ENCODE measurements at places on chromosomes 5 and 9. TPM values are rescaled to one million over a fixed set of nuclear protein-coding genes. Genes with fewer than 3 reads are reported as not detected.
A peak's percentile ranks its signal among the peaks of the same experiment; 100 is the strongest.

The LNPEP gene
- total RNA-seq, result 33.9 TPM

The STKLD1 gene
- total RNA-seq, result not detected

The RNF130 gene
- total RNA-seq, result 103 TPM

The ANXA1 gene
- total RNA-seq, result 834 TPM

- no peak overlapping the region for H3K4me3 ChIP-seq
- H3K27ac ChIP-seq, result no peak overlapping the region
- H3K36me3 ChIP-seq, result no peaks in the 10 kb centered on the region
- peak; percentile 67 for DNase-seq
- peaks cover 2% of the 10 kb centered on the region for H3K4me1 ChIP-seq
Observed at GRCh38 chr9:93307468-93308157, 123.7 kb downstream of the WNK2 start.

- H3K4me3 ChIP-seq, result no peak overlapping the region
- H3K4me1 ChIP-seq, result no peaks in the 10 kb centered on the region
- H3K36me3 ChIP-seq, result no peaks in the 10 kb centered on the region
- H3K27ac ChIP-seq, result no peak overlapping the region
Observed at GRCh38 chr9:70772601-70773000, 348.8 kb downstream of the TRPM3 start.

- H3K27ac ChIP-seq, result no peak overlapping the region
- no peak overlapping the region for H3K4me3 ChIP-seq
Observed at GRCh38 chr9:116653348-116654058, 33.6 kb upstream of the TRIM32 start.

The FOXI1 gene
- total RNA-seq, result not detected

GRCh38 chr9:82128011-82128696 lies 139.6 kb downstream of the SPATA31D1 start:
- H3K36me3 ChIP-seq, result no peaks in the 10 kb centered on the region
- no peaks in the 10 kb centered on the region for H3K27me3 ChIP-seq
- no peaks in the 10 kb centered on the region for H3K4me1 ChIP-seq
- no peak overlapping the region for H3K4me3 ChIP-seq

DNA sequence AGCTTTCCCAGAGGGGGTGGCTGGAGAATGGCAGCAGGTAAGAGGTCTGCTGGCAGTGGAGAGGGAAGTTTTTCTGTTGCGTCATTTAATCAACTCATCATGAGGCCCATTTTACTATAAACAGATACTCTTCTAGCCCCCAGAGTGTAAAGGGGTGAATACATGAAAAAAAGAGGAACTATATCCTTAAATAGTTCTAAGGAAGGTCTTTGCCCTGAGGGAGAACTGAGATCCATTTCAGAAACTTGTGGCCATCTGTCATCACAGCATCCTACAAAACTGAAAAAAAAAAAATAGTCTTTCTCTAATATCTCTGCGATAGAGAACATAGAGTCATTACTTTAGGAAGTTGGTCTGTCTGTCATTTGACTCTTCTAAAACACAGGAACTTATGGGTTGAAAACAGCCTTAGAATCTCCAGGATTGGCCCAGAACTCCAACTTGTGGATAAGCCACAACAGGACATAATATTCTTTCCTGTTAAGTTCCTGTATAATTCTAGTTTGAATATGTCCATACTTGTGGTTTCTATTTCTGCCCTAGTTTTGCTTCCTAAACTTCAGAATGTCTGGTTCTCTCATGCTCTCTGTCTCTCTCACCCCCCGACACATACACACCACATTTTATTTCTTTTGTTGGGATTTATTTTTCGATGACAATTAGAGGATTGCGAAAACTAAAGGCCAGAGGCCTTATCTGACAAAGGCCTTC lies 238.5 kb upstream of the PIK3R1 start:
- no peak for DNase-seq
- peak overlapping the region; percentile 42 for H3K27ac ChIP-seq
- no peaks in the 10 kb centered on the region for H3K27me3 ChIP-seq
- no peaks in the 10 kb centered on the region for H3K36me3 ChIP-seq
- H3K4me3 ChIP-seq, result no peak overlapping the region

The GMCL2 gene
- total RNA-seq, result not detected

GRCh38 chr5:103867857-103868598 lies 305.4 kb upstream of the NUDT12 start:
- H3K4me1 ChIP-seq, result no peaks in the 10 kb centered on the region
- no peaks in the 10 kb centered on the region for H3K27me3 ChIP-seq
- no peak for DNase-seq
- H3K36me3 ChIP-seq, result no peaks in the 10 kb centered on the region
- H3K27ac ChIP-seq, result no peak overlapping the region

- H3K4me3 ChIP-seq, result no peak overlapping the region
- H3K27me3 ChIP-seq, result no peaks in the 10 kb centered on the region
- DNase-seq, result no peak
- H3K27ac ChIP-seq, result no peak overlapping the region
- no peaks in the 10 kb centered on the region for H3K4me1 ChIP-seq
Observed at GRCh38 chr9:33092634-33093033, 16.2 kb upstream of the SMU1 start.

- no peaks in the 10 kb centered on the region for H3K36me3 ChIP-seq
- no peaks in the 10 kb centered on the region for H3K27me3 ChIP-seq
- DNase-seq, result no peak
- H3K27ac ChIP-seq, result peak overlapping the region; percentile 66
Observed at GRCh38 chr5:143154510-143155370, 248.7 kb downstream of the NR3C1 start.

- DNase-seq, result no peak
- no peaks in the 10 kb centered on the region for H3K27me3 ChIP-seq
- peak overlapping the region; percentile 62 for H3K27ac ChIP-seq
- H3K4me3 ChIP-seq, result no peak overlapping the region
Observed at GRCh38 chr9:127011772-127012171, 97.2 kb downstream of the RALGPS1 start.

The FSD1L gene
- total RNA-seq, result 4.2 TPM

DNA sequence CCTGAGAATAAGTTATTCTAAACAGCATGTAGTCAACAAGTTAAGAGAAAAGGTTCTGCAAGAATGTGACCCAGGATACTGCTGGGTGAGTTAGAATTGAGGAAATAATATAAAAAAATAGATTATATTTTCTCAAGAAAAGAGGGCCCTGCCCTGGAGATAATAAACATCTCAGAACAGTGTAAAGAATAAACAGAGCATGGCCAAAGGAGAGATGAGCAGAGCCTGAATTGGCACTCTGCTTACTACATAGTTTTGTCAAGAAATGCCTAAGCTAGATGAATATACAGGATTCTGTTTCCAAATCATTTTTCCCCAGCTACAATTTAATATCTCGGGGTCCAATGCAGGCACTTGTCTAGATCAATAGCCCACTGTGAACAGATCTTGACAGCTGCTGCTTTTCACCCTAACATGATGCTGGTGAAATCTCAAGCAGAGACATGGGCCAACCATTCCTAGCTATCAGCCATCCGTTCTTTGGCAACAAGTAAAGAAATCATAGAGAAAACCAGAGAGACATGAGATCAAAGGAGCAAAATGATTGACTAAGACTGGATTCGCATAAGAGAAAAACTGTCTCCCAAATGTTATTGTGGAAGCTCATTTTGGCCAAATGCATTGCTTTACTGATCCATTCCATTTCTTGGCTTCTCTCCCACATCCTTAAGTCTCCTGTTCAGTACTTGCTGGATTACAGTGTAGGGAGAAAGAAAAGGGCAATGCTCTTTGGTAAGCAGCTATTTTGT lies 173.2 kb downstream of the PRELID2 start:
- no peak overlapping the region for H3K4me3 ChIP-seq
- no peak for DNase-seq
- no peaks in the 10 kb centered on the region for H3K36me3 ChIP-seq
- H3K27ac ChIP-seq, result no peak overlapping the region
- no peaks in the 10 kb centered on the region for H3K27me3 ChIP-seq

The LRRC26 gene
- not detected for total RNA-seq

DNA sequence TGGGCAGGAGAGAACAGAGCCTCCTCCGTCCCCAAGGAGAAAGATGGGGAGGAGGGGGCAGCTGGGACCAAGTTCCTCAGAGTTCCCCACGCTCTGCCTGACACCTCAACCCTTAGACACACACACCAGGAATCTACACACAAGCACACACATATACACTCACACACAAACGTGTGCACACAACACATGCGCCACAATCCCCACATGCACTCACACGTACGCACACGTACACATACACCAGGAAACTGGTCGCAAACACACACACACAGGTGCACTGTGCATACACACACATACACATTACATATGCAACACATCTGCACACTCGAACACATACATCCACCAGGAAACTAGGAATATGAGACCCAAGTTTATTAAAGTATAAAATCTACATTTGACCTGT lies 50.4 kb downstream of the ROR2 start:
- H3K27me3 ChIP-seq, result no peaks in the 10 kb centered on the region
- H3K4me3 ChIP-seq, result no peak overlapping the region
- H3K36me3 ChIP-seq, result no peaks in the 10 kb centered on the region
- DNase-seq, result no peak
- H3K27ac ChIP-seq, result peak overlapping the region; percentile 17

- no peak overlapping the region for H3K27ac ChIP-seq
- H3K4me1 ChIP-seq, result no peaks in the 10 kb centered on the region
- no peak for DNase-seq
- H3K27me3 ChIP-seq, result no peaks in the 10 kb centered on the region
- no peak overlapping the region for H3K4me3 ChIP-seq
Observed at GRCh38 chr5:117953272-117953671, 1035.1 kb downstream of the DTWD2 start.

The SLC45A2 gene
- total RNA-seq, result not detected

GRCh38 chr5:140546851-140547507 lies 483 bp upstream of the EIF4EBP3 start:
- peak; percentile 89 for DNase-seq
- H3K27ac ChIP-seq, result peak overlapping the region; percentile 89
- H3K4me1 ChIP-seq, result peaks cover 33% of the 10 kb centered on the region
- H3K36me3 ChIP-seq, result no peaks in the 10 kb centered on the region
- peak overlapping the region; percentile 75 for H3K4me3 ChIP-seq

GRCh38 chr5:30436691-30437090 lies 756.8 kb upstream of the CDH6 start:
- no peaks in the 10 kb centered on the region for H3K36me3 ChIP-seq
- H3K27ac ChIP-seq, result no peak overlapping the region
- DNase-seq, result no peak
- no peak overlapping the region for H3K4me3 ChIP-seq

DNA sequence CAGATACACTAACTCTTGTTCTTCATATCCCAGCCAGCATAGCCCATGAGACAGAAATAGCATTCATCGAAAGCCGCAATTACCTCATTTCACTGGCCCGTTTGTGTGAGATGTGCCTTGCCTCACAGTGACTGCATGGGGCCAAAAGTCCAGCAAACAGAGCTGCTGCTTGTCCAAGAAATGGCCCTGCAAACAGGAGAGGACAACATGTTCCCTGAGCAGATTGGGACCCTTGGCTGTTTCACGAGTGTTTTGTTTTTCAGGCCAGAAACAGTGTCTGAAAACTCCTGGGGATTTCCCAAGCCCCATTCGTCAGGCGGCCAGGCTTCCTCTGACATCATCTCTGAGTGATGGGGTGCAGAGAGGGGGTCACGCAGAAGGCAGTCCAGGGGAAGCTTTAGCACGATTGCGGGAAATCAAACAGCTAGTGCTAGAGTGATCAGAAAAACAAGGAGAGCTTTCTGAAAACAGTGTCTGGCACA lies 503.6 kb upstream of the PAPPA start:
- H3K27ac ChIP-seq, result peak overlapping the region; percentile 58
- H3K27me3 ChIP-seq, result no peaks in the 10 kb centered on the region
- no peaks in the 10 kb centered on the region for H3K36me3 ChIP-seq
- DNase-seq, result no peak
- no peak overlapping the region for H3K4me3 ChIP-seq
- no peaks in the 10 kb centered on the region for H3K4me1 ChIP-seq

- DNase-seq, result no peak
- no peak overlapping the region for H3K27ac ChIP-seq
- H3K4me1 ChIP-seq, result peaks cover 25% of the 10 kb centered on the region
Observed at GRCh38 chr5:147400126-147400809, 109.6 kb downstream of the DPYSL3 start.

- DNase-seq, result no peak
- H3K27me3 ChIP-seq, result no peaks in the 10 kb centered on the region
- no peak overlapping the region for H3K27ac ChIP-seq
- H3K4me1 ChIP-seq, result no peaks in the 10 kb centered on the region
Observed at GRCh38 chr5:32574540-32575175, 10.7 kb upstream of the SUB1 start.

- H3K4me3 ChIP-seq, result peak within 1 kb of the TSS; percentile 96
- DNase-seq, result peak; percentile 99
Observed at GRCh38 chr5:54310433-54311175, at the start of gene ARL15. Gene ARL15, minus strand, starts transcription at chr5:54310573.

DNA sequence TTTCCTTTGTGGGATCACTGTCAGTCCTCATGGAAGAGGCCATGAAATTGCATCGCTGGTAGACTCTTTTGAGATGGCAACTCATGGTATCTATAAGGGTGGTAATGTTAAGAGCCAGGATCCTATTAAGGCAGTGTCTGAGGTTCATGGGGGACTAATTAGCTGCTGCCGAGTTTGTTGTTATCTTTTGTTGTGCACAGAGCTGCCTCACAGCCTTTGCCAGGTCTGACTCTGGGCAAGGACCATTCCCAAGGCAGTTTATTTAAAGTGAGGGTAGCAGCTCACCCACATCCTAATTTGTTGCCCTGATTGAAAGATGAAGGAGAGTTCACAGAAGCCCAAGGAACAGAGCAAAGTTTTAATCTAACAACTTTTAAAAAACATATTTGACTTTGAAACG lies 7.9 kb downstream of the SMARCA2 start:
- DNase-seq, result no peak
- H3K4me3 ChIP-seq, result no peak overlapping the region
- peaks cover 92% of the 10 kb centered on the region for H3K4me1 ChIP-seq

The C9orf43 gene
- not detected for total RNA-seq

DNA sequence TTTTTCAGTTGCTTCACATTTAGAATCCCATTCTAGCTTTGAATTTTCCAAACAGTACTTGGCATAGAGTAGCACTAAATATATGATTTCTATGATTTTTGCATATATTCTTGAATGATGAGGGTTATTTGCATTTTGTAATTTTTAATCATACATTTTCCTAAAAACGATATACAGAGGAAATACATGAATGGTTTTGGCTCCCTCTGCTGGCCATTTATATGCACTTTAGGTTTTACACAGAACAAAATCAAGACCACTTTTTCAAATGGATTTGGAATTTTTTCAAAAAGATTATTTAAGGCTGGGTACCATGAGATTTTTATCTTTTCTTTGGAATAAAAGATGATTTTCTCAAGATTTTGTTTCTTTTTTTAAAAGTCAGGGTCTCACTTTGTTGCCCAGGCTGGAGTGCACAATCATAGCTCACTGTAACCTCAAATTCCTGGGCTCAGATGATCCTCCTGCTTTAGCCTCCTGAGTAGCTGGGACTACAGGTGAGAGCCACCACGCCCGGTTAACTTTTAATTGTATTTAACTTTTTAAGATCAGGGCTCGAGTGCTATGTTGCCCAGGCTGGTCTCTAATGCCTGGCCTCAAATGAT lies 16.7 kb upstream of the COMMD10 start:
- no peaks in the 10 kb centered on the region for H3K27me3 ChIP-seq
- no peak for DNase-seq
- H3K36me3 ChIP-seq, result no peaks in the 10 kb centered on the region
- H3K27ac ChIP-seq, result no peak overlapping the region
- no peaks in the 10 kb centered on the region for H3K4me1 ChIP-seq
- no peak overlapping the region for H3K4me3 ChIP-seq
